Sciatic nerve (tissue), 2 donors: ENCODE measurements at places on chromosomes 12 and 14.

DNA sequence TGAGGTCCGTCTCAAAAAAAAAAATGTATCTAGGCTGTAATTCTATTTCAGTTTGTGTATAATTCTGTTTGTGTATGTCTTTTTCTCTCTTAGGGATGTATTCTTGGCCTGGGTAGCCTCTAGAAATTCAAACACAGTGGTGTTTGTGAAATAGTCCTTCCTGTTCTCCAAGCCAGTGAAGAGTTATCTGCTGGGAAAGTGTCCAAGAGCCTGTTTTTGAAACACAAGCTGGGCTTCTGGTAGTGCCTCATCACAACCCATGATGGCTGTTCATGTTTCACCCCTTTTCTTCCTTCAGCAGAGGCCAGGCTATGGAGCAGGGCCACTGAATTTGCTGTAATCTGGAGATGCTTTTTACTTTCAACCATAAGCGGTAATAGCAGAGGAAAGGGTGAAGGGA lies 14.7 kb downstream of the METTL3 start:
- no peak for DNase-seq

DNA sequence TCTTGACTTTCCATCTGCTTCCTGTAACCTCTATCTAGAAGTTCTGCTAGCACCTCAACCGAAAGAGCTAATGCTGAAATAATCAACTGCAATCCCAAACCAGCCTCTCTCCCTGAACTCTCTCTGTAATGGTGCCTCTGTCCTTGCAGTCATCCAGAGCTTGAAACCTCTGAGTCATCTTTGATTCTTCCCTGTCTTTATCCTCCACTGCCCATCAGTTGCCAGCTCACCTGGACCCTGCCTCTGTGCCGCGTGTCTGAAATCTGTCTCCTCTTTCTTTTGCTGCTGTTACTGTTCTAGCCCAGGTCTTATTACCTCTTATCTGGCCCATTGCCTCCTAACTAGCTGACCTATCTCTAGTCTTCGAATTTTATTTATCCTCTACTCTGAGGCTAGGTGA lies 15.5 kb downstream of the CLSTN3 start:
- DNase-seq = no peak

DNA sequence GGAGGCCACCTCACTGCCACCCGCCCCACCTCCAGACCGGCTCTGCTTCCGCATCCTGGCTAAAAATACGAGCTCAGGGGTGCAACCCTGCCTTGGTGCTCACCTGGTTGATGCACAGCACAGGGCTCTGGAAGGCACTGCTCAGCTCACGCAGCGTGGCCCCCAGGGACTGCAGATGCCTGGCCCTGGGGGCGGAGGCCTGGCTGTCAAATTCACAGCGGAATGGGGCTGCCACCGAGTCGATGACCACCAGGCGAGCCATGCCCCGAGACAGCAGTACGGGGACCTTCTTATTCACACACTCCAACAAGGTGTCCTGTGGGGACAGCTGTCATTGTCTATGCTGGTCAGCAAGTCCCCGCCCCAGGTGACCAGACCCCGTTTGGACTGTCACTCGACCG lies 16.0 kb downstream of the XRCC3 start:
- DNase-seq = no peak

DNA sequence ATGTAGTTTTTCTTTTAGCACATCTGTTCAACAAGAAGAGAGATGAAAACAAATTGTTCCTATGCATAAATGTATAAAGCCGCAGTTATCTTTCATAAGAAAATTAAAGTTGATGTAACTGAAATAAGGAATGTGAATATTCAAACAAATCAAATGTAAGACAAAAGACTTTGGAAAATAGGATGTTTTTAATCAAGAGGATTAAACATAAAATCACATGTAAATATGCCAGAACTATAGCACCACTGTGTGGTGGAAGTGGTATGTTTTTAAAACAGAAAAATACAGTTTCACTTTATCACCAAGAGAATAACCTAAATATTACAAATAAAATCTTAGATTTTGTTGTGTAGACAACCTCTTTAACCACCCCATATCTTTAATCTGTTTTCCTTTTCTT lies 40.4 kb downstream of the CAPS2 start:
- no peak for DNase-seq

DNA sequence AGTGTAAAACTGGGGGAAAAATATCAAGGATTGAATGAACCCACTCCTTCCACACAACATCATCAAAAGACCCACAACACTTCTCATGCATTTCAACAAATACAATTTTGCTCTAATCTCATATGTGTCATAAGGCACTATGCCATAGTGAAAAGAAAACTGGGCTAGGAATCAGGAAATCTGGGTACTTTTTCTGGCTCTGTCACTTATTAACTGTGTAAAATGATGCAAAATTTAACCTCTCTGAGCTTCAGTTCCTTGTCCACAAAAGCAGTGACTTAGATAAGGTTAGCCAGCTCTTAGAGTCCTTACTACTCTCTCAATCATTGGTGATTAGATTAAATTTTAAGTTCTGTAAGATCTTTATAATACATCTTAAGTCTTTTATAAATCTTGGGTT lies 250.5 kb upstream of the SOX5 start:
- no peak for DNase-seq

DNA sequence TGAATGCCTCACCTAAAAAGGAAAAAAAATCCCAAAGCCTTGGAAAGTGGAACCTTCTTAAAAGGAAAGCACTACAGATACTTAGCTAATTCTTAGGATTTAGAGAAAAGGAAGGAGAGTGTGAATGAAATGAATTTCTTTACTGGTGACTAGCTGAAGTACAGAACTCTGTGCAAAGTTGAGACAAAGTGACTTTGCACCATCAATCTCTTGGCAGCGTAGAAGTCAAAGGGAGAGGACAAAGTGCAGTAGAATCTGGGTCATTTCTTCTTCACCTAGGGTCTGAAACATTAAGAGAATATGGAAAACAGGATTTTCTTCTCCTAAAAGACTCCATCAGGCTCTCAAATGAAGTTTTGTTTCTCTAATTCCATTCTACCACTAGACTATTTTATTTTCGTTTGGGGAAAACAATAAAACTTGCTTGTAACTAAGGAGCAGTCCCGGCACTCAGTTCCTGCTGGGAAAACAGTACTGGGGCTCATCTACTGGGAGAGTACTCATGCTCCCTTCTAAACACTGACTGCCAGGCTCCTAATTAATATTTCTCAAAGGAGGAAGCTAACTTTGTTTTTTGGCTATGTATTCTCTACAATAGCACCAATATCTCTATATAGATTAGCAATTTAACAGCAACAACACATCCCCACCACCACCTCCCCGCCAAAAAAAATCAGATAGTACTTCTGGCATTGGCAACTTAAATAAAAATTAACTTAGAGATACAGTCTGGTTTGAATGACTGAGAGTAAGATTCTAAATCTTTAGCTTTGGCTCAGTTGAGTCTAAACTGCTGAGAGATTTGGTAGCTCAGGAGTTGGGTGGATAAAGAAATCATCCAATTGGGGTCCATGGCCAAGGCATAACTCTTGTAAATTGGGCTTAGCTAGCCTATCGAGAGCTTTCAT lies 110.7 kb downstream of the SLC15A5 start:
- DNase-seq = no peak

DNA sequence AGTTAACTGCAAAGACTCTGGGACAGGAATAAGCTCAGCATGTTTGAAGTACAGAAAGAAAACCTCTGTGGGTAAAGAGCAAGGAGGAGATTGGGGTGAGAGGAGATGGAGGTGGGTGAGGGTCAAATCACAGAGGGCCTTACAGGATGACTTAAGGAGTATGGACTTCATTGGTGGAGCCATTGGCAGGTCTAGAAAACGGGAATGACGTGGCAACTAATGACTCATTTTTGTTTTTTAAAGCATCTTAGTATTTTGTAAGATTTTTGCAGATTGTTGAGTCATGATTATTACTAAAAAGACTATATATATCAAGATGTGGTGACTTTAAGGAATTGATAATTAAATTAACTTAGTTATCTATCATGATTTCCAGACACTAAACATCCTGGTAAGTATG lies 18.5 kb downstream of the UTP20 start:
- no peak for DNase-seq

DNA sequence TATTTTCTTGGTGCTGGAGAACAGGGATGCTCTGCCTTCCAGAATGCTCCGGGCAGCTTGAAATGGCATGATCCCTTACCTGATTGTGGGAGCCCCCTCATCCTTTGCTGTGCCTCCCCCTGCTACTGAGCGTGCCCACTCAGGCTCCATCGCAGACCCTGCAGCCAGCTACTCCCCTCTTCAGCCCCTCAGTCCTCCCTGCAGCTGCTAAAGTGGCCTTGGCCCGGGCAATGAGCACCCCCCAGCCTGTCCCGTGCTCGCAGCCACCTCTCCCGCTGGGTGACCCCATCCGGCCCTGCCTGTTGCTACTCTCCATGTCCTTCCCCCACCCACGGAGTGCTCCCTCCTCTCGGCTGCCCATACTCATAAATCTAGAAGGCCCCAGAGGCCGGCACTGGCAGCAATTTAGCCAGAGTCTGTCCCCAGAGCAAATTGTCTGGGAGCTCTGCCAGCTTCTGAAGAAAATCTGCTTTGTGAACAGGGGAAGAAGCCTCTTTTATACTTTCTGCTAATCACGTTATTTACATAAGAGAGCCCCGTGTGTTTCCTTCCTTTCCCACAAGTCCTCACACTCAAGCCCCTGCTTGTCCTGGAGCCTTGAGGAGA lies 143.7 kb upstream of the FRMD6 start:
- peak; percentile 88 for DNase-seq

DNA sequence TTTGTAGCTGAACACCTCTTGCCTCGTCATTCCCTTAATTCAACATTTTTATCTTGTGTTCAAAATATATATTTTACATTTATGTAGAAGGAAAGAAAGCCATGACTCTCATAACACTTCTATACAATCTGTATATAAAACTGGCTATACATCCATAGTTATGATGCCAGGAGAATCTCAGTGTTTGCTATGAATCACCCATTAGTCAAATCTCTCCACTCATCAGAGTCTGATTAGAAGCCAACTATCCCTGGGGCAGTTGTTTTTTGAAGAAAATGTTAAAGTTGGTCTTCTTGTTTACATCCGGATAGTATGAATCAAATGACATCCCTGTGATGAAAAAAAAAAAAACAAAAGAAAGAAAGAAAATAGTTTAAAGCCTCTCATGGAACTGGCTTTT lies 503.9 kb downstream of the NELL2 start:
- DNase-seq = no peak

GRCh38 chr14:55699131-55700057 lies 119.4 kb downstream of the KTN1 start:
- DNase-seq = no peak

- DNase-seq = no peak
These were observed 46.9 kb upstream of the HIF1A start for GRCh38 chr14:61648377-61648776.

- no peak for DNase-seq
These were observed 136.5 kb upstream of the CCND2 start for GRCh38 chr12:4137015-4137414.

DNA sequence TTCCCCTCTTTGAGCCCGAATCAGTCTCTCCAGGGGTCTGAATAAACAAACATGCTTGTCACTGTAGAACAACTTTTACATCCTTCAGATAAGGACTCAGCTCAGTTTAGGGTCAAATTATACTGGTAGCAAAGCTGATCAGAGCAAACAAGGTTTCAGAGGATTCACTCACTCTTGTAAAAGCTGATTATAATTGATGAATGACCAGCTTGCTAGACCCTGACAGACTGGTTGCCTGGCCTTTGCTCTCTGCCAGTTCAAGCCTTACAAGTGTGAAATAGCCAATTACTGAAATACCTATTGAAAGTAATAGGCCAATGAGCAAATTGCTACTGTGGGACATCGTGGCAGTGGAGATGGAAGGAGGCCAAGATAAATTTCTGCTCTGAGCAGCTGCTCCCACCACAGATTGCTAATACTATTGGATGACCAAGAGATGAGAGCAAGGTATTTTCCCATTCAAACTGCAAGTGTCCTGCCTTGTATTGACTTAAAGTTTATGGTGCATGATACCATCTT lies 177.6 kb downstream of the PDZRN4 start:
- DNase-seq = no peak

- no peak for DNase-seq
These were observed 10.6 kb upstream of the NUMB start for GRCh38 chr14:73468828-73469375.

GRCh38 chr14:55107766-55108554 lies 21.1 kb upstream of the LGALS3 start:
- DNase-seq = peak; percentile 90

GRCh38 chr12:93720559-93720958 lies 43.4 kb downstream of the CRADD start:
- no peak for DNase-seq

- DNase-seq = no peak
These were observed 31.9 kb upstream of the NCOR2 start for GRCh38 chr12:124599074-124599999.

DNA sequence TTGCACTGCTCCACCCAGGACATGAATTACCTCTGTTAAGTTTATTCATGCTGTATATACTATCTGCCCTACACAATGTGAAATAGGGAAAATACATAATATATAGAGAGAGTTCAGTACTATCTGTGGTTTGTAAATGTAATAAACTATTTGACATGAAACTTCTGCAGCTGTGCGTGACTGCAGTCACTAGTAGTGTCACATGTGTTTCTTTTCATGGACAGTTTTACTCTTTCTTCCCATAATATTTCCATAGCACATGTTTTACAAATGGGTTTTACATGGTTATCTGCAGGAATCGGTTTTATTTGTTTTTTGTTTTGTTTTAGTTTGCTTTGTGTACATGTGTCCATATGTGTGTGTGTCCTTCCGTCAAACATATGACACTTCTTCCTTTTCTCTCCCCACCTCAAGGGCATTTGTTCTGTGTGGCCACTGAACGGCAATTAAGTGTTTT lies 1644.1 kb upstream of the FLRT2 start:
- DNase-seq = no peak

DNA sequence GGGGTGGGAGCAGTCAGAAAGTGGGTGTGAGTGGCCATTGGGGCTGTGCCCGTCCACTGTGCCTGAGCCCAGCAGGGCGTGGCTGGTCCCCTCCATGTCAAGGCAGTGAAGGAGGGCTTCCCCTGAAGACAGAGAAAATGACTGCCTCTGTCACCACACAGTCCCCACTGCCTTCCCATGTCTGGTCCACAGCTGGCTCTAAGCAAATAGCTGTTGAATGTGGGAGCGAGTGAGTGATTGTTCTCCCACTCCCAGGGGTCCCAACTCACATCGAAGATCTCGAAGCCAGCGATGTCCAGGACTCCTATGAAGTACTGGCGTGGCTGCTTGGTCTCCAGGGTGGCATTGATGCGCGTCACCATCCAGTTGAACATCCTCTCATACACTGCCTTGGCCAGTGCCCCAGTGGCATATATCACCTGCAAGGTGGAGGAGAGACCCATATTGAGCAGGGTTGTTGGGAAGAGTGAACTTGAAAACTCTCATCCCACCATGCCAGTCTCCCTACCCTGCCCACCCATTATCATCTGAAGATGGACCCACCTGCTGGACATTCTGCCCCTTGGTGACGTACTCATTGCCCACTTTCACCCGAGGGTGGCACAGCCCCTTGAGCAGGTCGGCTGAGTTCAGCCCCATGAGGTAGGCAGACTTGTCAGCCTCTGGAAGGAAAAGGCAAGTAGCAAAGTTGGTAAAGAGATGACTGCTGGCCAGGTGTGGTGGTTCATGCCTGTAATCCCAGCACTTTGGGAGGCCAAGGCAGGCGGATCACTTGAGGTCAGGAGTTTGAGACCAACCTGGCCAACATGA lies 6.6 kb downstream of the MYH7 start:
- DNase-seq = no peak
